ENCODE measurements at places on chromosomes 2 and 18. TPM values are rescaled to one million over a fixed set of nuclear protein-coding genes. Genes with fewer than 3 reads are reported as not detected.

- DNase-seq: no peak
Observed at GRCh38 chr2:99346218-99346617, 9.0 kb downstream of the EIF5B start.

DNA sequence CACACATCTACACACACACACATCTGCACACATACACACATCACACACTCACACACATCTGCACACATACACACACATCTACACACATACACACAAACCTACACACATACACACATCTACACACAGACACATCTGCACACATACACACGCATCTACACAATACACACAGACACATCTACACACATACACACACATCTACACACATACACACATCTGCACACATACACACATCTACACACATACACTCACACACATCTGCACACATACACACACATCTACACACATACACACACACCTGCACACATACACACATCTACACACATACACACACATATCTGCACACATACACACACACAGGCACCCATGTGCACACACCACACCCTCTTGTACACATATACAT is 400 bp upstream of the PRLH start:
- no peak for DNase-seq

DNA sequence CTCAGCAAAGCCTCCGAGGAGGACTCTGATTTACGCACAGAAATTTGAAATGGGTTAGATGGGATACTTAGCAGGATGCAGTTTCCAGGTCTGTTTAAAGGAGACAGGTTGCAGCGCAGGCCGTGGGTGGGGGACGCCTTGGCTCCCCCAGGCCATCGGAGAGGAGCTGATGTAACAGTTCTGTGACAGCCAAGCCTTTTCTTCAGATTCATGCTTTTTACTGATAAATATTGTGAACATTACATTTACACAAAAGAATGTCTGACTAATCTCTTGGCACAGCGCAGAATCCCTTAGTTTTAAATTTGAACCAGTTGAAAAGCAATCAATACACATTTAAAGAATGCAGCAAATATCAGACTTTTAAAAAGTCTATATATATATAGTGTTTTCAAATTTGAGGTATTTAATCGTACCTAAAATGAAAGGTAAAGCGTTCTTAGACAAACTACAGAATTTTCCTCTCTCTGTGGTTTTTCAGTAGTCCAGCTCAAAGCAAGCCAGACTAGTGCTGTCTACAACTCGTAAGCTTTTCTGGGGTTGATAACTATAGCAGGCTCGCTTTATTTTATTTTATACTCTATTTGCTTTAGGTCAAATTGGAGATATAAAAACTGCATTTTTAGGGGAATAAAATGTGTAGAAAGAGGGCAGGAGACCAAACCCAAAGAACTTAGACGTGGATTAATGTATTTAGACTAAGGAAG is 221.9 kb downstream of the PIEZO2 start:
- DNase-seq: peak; percentile 78

DNA sequence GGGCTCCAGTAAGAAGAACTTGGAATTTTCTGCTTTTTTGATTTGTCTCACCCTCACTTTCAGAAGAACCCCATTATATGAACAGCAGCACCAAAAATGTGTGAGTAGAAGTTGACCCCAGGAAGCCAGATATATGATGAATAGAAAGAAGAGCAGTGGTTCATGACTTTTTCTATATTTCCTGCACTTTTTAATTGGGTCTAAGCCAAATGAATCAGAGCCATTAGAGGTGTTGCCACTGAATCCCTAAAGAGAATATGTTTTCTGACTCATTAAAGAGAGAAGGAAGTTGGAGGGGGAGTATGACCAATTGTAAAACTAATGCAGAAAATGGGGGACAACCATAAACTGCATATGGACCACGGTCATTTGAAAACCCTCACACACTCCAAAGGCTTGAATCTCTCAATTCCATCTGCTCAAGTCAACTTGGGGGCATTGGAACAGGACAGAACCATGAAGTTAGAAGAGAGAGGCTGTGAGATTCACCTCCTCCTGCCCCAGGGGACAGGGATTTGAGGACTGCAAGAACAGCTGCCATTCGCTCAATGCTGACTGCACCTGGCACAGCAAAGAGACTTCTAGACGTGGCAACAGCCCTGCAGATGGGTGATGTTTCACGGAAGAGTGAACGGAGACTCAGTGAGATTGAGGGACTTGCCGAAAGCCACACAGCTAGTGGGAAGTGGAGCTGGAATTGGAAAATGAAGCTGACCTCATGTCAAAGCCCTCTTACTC is 3.0 kb downstream of the DAPL1 start:
- no peak for DNase-seq

GRCh38 chr18:9048808-9049494 is 53.5 kb upstream of the NDUFV2 start:
- DNase-seq: no peak

DNA sequence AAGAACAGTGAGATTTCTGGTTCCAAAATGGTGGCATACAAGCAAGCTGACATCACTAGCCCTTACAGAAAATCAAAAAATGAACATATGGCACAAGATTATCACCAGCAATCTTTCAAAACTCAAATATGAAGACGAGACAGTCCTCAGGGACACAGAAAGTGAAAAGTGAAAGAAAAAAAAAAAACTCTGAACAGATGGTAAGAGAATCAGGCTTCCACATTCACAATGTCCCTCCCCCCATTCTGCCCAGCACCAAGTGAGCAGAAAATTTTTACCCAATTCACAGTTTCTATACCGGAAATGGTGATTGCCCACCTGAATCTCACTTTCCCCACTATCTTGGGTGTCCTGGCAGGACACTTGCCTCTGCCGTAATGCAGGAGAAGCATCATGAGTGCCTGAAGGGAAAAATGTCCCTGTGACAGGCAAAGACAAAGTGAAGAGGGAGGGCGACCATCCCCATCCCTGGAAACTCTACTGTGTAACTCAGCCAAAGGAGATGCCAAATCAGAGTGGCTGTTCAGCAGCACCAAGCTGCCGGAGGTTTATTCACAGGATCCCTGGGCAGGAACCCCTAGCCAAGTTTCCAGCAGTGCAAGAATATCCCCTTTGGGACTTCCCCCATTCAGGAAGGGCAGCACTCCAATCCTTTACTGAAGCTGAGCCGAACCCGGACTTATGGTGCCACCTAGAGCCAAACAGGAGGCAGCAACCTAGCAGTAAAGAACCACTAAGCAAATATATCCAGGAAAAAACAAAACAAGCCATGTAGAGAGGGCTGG is 312.2 kb downstream of the LRATD1 start:
- DNase-seq: no peak

REEP1 gene
- polyA plus RNA-seq: 84.8 TPM

LRRTM1 gene
- polyA plus RNA-seq: 0.60 TPM

All from muscle of back (tissue), 13 donors.